Stimulated activated CD8-positive, alpha-beta memory T cell treated with anti-CD3 and anti-CD28 coated beads, Interleukin-4, amount 100 ng/mL, for 1 hour (primary cell): ENCODE measurements at places on chromosomes 7 and 10.

DNA sequence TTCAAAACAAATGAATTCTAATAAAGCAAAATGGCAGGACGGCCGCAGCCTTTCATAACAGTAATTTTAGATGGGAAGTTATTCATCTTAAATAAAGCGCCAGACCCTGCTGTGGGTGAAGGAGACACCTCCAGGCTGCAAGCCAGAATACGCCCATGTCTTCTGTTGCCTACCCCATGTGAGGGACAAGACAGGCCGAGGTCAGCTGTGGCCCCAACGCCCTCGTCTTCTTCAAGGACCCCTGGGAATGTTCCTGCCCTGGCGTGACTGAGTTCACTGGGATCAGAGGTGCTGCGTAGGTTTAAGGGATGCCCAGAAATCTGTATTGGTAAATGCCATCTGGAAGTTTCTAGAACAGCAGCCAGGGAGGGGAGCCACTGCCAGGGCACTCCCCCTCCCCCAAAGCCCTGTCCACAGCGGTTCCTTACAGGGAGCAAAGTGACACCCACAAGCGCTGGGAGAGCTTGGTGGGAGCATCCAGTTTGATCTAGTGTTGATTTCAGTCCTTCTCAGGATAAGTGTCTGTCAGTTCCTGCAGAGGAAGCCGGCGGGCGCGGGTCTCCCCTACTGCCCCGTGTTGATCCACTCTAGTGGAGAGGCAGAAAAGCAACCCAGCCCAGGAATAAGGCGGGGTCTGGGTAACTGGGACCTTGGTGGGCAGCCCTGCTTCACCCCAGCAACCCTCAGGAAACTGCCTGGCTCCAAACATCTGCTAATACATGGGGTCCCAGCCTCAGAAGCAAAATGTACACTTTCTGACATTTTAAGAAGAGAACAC is 20.6 kb downstream of the PAPOLB start:
- DNase-seq = no peak

- DNase-seq = no peak
These were observed 736.6 kb upstream of the LRRTM3 start for GRCh38 chr10:66189271-66189670.

GRCh38 chr10:11743461-11744338 is 1.5 kb downstream of the ECHDC3 start:
- no peak for DNase-seq

GRCh38 chr7:10022957-10023356 is 950.7 kb upstream of the PHF14 start:
- no peak for DNase-seq

DNA sequence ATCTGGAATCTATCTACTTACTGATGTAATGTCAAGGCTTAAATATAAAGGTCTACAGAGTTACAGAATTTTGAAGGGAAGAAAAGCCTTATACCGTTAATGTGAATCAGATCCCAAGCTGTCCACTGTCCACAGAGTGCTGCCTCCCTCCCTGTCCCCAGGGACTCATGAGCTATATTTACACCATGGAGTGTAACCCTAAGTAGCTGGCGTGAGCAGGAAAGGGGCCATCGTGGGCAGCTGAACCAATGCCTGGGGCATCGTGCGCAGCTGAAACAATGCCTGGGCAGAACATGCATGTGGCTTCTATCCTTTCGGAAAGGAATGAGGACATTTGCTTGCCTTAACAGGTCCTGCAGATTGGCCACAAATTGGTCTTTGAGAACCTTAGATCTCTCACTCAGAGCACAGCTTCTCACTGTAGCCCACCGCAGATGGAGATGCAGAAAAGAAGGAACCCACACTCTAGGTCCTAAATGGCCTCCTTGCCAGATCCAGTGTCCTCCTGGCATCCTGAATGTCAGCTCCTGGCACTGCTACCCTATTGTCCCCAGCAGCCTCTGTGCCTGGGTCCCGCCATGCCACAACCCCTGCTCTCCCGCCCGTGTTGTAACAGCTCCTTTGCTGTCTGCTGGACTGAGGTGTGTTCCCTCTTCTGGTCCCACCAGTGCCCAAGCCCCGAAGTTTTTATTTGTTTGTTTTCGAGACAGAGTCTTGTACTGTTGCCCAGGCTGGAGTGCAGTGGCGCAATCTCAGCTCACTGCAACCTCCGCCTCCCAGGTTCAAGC is 30.3 kb downstream of the CCDC3 start:
- no peak for DNase-seq

DNA sequence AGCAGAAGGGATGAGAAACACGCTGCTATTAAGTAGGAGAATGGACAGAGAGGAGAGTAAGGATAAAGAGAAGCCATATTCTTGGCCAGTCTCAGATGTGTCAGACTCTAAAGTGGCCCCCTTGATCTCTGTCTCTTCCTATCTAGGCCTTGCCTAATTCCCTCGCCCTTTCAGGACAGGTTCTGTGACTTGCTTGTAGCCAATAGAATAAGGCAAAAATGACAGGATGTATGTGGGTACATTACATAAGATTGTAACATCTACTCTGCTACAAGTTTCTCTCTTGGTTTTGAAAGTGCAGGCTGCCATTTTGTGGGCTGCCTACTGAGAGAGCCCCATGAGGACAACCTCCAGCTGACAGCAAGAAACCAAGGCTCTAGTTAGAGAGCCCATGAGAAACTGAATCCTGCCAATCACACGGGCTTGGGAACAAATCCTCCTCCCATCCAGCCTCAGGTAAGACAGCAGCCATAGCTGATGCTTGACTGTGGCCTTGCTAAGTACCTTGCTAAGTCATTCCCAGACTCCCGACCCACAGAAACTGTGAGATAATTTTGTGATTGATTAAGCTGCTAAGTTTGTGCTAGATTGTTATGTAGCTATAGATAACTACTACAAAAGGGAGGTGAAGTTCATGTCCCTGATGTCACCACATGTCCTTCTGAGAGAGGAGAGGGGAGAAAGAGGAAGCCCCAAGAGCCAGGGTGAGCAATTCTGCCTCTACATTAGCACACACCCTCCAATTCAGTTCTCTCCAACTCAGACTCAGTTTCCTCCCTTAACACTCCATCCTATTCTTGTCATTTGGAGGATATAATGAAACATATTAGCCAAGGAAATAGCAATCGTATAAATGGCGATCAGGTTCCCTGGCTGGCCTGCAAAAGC is 185.5 kb downstream of the SGMS1 start:
- DNase-seq = no peak

DNA sequence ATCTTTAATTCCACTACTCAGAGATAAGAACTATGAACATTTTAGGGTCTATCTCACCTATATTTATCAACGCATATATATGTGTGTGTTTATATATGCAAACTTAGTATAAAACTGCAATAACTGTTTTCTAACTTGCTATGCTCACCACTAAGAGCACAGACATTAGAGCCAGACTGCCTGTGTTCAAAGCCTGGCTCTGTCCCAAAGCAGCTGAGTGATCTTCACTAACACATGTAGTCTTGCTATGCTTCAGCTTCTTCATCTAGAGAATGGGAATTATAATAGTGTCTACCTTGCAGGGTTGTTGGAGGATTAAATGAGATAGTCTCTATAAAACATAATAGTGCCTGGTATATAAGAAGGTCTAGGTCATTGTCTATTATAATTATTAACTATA is 165.5 kb downstream of the MAGI2 start:
- DNase-seq = no peak

- no peak for DNase-seq
These were observed 445.8 kb downstream of the RPS24 start for GRCh38 chr10:78479467-78479866.

GRCh38 chr10:29925771-29926692 is 133.4 kb downstream of the JCAD start:
- no peak for DNase-seq

- no peak for DNase-seq
These were observed 27.7 kb downstream of the ANKRD26 start for GRCh38 chr10:27072436-27073114.

DNA sequence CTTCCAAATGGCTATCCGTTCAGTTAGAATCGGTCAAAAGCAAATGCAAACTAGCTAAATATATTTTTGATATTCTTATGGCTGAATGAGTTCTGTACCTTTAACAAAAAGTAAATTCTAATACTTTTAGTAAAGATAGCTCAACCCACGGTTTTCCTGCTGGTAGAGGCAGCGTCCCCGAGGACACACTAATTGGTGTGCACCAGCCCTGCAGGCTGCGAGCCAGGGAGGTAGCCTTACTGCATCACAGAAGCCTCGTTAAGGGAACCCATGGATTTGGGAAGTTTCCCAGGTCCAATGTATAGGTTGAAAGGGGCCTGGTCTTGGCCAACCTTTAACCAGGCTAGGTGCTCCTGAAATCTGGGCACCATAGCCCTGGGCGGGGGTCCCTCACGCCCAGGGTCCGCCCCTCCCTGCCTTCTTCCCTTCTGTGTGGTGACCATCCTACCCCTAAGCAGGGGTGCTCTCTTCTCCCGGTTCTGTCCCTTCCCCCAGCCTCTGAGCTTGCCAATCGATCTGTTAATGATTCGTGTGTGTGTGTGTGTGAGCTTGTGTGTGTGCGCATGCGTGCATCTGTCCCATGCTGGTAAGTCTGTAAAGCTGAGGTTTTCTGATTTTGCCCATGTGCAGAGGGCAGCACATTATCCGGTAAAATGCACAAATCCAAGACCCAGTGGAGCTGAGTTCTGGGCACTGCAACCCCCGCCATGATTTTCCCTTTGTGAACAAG is 191.7 kb downstream of the TCERG1L start:
- no peak for DNase-seq

DNA sequence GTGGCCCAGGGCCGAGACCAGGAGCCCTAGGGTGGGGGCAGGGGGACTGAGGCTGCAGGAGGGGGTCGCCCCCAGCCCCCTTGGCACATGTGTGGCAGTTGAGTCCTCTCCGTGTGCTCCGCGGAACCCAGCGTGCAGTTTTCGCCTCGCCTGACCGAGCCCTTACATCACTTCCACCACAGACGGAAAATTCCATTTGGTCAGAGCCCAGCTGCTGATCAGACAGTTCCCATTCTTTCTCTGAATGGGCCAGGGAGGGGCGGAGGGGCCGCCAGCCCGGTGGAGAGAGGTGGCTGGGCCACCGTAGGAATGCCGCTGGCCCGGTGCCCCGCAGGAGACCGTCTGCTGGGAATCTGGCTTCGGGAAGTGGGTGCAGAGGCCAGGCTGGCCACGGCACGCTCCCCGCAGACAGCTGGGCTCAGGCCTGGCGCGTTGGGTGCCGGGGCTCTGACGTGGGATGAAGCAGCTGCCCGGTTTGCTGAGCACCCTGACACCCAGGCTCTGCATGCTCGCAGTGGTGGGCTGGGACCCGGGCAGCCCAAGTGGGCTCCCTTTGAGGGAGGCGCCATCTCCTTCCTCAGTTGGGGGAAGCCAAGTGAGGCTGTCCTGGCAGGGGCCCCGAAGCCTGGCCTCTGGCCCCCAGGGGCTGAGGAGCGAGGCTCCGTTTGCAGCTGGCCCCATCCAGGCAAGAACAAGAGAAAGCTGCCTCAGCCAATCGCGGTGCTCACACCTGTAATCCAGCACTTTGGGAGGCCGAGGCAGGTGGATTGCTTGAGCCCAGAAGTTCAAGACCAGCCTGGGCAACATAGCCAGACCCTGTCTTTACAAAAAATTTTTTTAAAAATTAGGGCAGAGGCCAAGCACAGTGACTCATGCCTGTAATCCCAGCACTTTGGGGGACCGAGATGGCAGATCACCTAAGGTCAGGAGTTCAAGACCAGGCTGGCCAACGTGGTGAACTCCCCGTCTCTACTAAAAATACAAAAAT is 9.9 kb downstream of the TTYH3 start:
- no peak for DNase-seq

DNA sequence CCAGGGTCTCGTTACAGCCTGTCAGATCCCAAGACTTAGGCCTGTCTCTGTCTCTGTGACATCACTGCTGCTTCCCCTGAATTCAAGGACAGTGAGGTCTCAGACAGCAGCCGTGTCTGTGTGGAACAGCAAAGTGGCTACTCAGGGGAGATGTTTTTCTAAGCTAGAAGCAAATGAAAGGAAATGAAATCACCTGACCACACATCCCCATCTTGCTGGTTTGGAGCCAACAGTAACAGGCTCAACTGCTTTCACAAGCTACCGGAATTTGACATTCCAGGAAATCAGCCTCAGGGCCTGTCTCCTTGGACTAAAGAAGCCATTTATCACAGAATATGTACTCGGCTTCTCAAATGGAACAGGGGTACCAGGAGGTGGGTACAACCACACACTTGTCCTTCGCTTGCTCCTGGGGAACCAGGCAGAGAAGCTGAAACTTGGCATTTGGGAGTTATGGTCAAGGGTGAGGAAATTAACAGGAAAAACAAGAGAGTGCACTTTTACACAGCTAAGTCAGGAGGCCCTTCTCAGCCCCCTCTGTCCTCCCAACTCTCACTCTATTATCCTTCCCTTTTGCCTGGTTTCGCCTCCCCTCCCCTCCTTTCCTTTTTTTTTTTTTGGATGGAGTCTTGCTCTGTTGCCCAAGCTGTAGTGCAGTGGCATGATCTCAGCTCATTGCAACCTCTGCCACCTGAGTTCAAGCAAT is 73.2 kb downstream of the SPDYE5 start:
- no peak for DNase-seq

- DNase-seq = no peak
These were observed 905.5 kb downstream of the CNTNAP2 start for GRCh38 chr7:147022056-147022455.

DNA sequence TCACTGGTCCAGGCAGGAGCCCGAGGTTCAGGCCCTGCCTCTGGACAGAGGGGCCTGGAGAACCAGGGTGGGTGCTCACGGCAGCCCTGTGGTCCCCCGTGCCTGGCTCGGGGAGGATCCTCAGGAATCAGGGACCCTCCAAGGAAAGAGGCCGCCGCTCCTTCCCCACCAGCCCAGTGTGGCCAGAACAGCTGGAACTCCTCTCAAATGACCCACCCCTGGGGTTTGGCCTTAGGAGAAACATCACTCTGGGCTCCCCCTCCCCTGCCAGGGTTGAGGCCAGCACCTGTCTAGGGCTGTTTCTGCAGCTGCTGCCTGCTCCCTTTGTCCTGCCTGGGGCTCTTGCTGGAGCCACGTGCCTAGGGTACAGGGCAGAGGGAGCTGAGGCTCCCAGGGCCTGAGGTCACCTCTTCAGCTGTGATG is 161.0 kb downstream of the RNF216 start:
- no peak for DNase-seq
